Right lobe of liver (tissue), 6 donors: ENCODE measurements at places on chromosomes 7 and 10. TPM values are rescaled to one million over a fixed set of nuclear protein-coding genes. Genes with fewer than 3 reads are reported as not detected.

DNA sequence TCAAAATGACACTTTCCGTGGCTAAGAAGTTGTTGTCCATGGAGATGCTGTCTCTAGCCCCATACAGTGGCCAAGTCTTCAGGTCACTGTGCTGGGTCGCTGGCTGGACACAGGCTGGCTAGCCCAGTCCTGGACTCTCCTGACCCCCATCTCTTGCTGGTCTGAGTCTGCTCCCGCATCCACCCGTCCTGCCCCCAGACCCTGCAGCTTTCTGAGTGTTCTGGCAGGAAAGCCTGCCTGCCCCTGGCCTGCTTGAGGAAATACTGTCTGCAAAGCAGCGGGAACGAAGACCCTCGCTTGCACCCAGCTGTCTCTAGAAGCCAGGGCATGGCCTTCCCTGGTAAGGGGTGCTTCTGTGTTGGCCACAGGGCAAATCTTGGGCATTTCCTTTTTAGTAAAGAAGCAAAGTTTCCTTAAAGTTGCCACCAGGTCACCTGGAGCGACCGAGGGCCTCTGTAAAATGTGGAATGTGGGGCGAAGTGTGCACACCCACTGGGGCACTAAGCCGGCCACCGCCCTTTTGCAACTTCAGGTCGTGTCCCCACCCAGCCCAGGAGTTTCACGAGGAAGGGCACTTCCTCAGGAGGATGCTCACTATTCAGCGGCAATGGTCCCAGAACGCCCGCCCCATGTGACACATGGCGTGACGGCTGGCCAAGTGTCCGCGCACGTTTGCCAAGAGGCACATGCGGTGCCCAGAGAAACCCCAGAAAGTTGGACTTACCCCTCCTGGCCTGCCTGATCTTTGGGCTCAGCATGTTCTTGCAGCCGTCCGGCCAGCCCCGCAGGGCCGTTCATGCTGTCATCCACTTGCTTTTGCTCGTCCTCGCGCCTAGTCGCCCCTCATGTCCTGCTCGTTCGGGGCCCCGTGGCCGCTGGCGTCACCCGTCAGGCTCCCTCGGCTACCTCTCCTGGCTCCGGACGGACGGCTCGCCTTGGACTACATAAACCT, 558 bp downstream of the ARHGAP22 start:
- DNase-seq, result peak; percentile 33
- no peak overlapping the region for H3K27ac ChIP-seq
- peak overlapping the region; percentile 18 for H3K4me3 ChIP-seq
- no peaks in the 10 kb centered on the region for H3K4me1 ChIP-seq
- H3K36me3 ChIP-seq, result no peaks in the 10 kb centered on the region
- H3K27me3 ChIP-seq, result peaks cover 12% of the 10 kb centered on the region

GRCh38 chr7:101913851-101914250, 96.4 kb downstream of the CUX1 start:
- H3K4me1 ChIP-seq, result peaks cover 20% of the 10 kb centered on the region
- no peak overlapping the region for H3K4me3 ChIP-seq
- H3K36me3 ChIP-seq, result no peaks in the 10 kb centered on the region
- no peaks in the 10 kb centered on the region for H3K27me3 ChIP-seq
- no peak for DNase-seq

DNA sequence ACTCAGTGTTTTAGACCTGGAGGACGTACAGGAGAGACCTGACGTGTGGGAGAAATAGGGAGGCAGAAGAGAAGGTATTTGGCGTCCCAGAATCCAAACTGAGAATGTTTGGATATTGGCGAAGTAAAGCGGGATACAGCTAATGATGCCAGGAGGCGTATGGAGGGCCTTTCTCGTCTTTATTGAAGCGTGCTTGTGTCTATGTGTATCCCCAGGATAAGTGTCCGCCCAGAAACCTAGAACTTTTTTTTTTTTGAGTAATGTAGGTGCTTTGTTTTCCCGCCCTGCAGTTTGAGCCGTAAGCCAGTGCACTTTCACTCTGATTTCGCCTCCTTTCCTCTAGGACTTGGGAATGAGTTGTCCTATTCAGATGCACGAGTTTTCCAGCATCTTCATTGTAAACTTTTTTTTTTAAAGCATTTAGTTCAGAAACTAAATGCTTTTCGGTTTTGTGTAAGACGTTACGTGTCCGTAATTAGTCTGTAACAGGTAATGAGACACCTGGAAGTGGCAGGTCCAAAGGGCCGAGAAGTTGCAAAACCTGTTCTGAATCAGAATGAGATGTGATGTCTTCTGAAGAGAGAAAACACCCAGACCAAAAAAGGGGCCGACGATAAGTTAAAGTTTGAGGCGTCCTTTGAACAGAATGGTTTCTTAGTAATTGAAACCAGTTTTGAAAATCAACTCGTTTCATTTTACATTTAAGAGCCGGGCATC, 746 bp downstream of the ARL5B start:
- H3K4me3 ChIP-seq, result peak overlapping the region; percentile 64
- H3K36me3 ChIP-seq, result no peaks in the 10 kb centered on the region
- DNase-seq, result no peak
- no peaks in the 10 kb centered on the region for H3K27me3 ChIP-seq

GRCh38 chr7:116152276-116152675, 58.1 kb upstream of the TES start:
- no peak overlapping the region for H3K4me3 ChIP-seq
- no peaks in the 10 kb centered on the region for H3K4me1 ChIP-seq
- no peaks in the 10 kb centered on the region for H3K36me3 ChIP-seq
- H3K27ac ChIP-seq, result no peak overlapping the region

- peaks cover 4% of the 10 kb centered on the region for H3K4me1 ChIP-seq
- H3K4me3 ChIP-seq, result no peak overlapping the region
- H3K27ac ChIP-seq, result no peak overlapping the region
- no peaks in the 10 kb centered on the region for H3K36me3 ChIP-seq
- no peaks in the 10 kb centered on the region for H3K27me3 ChIP-seq
- no peak for DNase-seq
Observed at GRCh38 chr7:67857698-67858097, 861.1 kb downstream of the TYW1 start.

GRCh38 chr7:20193242-20193777, 23.9 kb downstream of the MACC1 start:
- no peak for DNase-seq
- no peak overlapping the region for H3K4me3 ChIP-seq

DNA sequence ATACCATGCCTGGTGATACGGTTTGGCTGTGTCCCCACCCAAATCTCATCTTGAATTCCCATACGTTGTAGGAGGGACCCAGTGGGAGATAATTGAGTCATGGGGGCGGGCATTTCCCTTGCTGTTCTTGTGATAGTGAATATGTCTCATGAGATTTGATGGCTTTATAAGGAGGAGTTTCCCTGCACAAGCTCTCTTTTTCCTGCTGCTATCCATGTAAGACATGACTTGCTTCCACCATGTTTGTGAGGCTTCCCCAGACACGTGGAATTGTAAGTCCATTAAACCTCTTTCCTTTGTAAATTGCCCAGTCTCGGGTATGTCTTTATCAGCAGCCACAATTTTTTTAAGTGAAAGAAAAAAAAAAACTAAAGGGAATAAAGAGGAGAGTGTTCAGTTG, 152.5 kb downstream of the ARHGAP12 start:
- H3K27ac ChIP-seq, result no peak overlapping the region
- no peak overlapping the region for H3K4me3 ChIP-seq
- H3K36me3 ChIP-seq, result no peaks in the 10 kb centered on the region
- no peaks in the 10 kb centered on the region for H3K4me1 ChIP-seq
- no peaks in the 10 kb centered on the region for H3K27me3 ChIP-seq
- no peak for DNase-seq

DNA sequence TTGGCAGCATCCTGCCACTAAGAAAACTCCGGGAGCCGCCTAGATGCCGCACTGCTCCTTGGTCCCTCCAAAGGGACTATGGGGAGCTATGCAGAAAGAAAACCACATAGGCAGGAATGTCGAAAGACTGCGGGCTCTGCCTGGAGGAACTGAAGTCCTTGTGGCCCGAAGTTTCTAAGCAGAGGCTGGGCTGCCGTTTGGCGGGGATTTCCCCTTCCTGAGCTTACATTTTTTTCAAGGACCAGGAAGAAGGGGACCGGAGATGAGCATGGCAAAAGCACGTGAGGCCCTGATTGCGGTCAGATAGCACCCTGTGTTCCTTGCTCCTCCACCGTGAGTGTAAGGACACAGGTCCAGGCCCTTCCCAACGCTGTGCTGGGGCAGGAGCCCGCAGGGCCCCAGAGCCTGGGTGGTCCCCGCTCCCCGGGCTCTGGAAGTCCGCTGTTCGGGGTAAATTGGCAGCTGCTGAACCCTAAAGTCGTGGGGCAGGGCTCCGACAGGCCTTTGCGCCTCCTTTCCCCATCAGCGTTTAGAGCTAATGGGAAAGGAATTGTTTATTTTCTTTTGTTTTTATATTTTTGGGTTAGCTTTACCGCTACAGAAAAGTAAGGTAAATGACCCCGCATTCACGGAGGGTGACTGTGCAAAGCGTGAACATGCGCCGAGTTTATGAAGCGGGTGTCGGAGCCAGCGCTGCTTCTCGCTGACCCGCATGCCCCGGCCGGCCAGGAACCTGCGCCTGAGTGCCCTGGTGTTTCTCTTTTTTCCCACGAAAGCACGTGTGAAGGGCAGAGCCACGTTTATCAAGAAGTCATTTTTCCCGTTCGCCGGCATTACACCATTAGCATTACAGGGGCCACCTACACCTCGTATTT, 356.5 kb upstream of the ZNF32 start:
- H3K36me3 ChIP-seq, result no peaks in the 10 kb centered on the region
- no peak overlapping the region for H3K4me3 ChIP-seq

GRCh38 chr10:90959826-90960225, 38.9 kb upstream of the ANKRD1 start:
- H3K36me3 ChIP-seq, result no peaks in the 10 kb centered on the region
- no peak for DNase-seq
- no peak overlapping the region for H3K4me3 ChIP-seq
- H3K4me1 ChIP-seq, result no peaks in the 10 kb centered on the region
- H3K27ac ChIP-seq, result no peak overlapping the region

DNA sequence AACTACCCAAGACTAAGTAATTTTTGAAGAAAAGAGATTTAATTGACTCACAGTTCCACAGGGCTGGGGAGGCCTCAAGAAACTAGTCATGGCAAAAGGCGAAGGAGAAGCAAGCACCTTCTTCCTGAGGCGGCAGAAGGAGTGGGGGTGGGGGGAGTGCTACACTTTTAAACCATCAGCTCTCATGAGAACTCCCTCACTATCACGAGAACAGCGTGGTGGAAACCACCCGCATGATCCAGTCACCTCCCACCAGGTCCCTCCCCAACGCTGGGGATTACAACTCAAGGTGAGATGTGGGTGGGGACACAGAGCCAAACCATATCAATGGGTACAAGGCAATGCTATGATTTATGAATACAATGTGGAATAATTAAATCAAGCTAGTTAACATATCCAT, 241.9 kb downstream of the PTPRN2 start:
- H3K27me3 ChIP-seq, result no peaks in the 10 kb centered on the region
- no peak for DNase-seq
- H3K4me3 ChIP-seq, result no peak overlapping the region
- no peak overlapping the region for H3K27ac ChIP-seq
- H3K36me3 ChIP-seq, result no peaks in the 10 kb centered on the region

- no peak for DNase-seq
- H3K27me3 ChIP-seq, result no peaks in the 10 kb centered on the region
- no peaks in the 10 kb centered on the region for H3K36me3 ChIP-seq
- H3K27ac ChIP-seq, result no peak overlapping the region
Observed at GRCh38 chr7:74407958-74408357, 45.7 kb upstream of the GTF2IRD1 start.

GRCh38 chr7:38463277-38464225, 167.6 kb downstream of the AMPH start:
- no peaks in the 10 kb centered on the region for H3K4me1 ChIP-seq
- no peaks in the 10 kb centered on the region for H3K27me3 ChIP-seq
- H3K27ac ChIP-seq, result no peak overlapping the region
- no peaks in the 10 kb centered on the region for H3K36me3 ChIP-seq

The CDC14C gene
- not detected for total RNA-seq

The ODAD2 gene
- total RNA-seq, result 0.44 TPM

The OLAH gene
- total RNA-seq, result not detected

The NPSR1 gene
- total RNA-seq, result not detected
